ENCODE measurements at places on chromosomes 7 and 10.
A peak's percentile ranks its signal among the peaks of the same experiment; 100 is the strongest.

GRCh38 chr10:99456207-99456930 lies 25.9 kb upstream of the GOT1 start:
- no peak for DNase-seq

DNA sequence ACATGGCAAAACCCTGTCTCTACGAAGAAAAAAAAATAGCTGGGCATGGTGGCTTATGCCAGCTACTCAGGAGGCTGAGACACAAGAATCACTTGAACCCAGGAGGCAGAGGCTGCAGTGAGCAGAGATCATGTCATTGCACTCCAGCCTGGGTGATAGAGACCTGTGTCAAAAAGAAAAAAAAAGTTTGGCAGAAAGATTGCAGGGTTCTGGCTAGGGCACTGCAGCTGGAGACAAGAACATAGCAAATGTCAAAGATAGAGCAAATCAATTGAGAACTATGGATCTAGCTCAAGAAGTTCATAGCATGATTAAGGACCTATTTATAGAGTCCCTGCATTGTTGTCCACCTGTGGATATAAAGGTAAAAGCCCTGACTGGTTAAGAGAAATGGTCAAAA lies 79.5 kb downstream of the CACNA2D1 start:
- DNase-seq = no peak

- DNase-seq = no peak
These were observed 23.0 kb downstream of the CRPPA start for GRCh38 chr7:16398146-16399017.

DNA sequence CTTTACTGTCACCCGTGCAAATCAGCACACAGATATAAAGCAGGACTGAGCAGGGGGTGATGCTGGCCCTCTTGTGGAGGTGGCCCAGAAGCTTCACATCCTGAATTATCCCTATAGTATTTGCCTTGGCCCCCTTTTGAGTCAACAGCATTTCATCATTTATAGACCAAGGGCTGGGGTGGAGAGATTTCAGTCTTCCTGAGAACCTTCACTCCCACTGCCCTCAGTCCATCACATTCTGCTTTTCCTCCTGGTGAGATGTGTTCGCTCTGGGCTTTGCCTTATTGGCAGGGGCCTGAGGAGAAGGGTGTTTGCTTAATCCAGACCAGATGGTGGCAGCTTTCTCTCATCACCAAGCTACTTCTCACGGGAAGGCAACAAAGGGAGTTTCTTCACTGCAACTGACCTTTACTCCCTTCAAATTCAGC lies 47.7 kb downstream of the NOC3L start:
- no peak for DNase-seq

DNA sequence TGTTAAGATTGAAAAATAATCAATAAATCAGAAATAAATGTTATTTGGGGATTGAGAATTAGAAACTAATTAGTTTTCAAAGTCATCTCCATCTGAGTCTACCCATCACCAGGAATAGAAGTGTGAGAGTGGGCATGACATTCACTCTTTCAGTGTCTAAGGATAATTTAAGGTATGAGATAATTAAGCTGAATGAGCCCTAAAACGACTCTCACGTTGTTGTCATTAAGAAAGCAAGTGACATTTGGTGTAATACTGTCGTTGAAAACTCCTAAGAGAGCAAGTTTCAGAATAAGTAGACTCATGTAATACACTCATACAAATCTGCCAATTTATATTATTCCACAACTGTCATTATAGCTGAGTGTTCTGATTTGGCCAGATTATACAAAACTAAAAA lies 7.1 kb downstream of the AGMO start:
- no peak for DNase-seq

- DNase-seq = no peak
These were observed 141.6 kb downstream of the C1GALT1 start for GRCh38 chr7:7323921-7324320.

DNA sequence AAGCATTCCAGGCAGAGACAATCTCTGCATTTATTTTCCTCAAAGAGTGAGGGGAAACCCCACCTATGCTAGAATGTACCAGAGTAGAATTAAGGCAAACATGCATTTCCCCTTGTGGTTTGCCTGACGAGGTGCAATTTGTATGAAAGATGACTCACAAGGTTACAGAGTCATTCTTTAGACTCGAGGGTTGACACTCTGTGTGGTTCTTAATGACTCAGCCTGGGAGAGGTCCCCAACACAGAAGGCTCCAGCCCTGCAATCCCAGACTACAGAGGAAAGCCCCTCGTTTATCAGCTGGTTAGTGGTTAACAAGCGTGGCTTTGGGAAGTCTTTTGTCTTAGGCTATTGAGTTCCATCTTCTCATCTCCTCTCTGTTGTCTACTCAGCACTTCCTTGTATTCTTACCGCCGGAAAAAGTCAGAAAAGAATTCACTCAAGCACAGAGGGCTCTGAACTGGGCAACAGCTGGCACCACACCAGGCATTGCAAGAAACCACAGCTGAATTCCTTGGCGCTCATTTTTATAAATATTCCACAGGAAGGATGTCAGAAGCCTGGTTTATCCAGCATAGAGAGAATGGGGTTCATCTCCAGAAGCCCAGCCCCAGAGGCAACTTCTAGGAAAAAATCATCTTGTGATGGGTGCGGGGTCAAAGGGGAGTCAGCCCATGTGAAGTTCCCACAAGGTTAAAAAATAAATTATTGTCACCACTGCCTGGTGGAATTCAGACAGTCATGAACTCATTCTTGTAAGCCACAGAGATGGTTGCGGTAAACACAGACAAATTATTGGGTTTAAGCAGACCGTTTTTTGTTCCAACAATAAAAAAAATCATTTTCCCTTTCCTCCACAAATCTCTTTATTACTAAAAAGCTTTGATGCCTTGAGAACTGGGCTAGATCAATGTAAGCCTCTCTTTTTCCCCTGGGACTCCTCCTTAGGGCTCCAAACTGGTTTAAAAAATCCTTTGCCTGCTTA lies 24.5 kb upstream of the SVIL start:
- DNase-seq = no peak

GRCh38 chr10:108275895-108276685 lies 1111.6 kb upstream of the SORCS1 start:
- DNase-seq = no peak

DNA sequence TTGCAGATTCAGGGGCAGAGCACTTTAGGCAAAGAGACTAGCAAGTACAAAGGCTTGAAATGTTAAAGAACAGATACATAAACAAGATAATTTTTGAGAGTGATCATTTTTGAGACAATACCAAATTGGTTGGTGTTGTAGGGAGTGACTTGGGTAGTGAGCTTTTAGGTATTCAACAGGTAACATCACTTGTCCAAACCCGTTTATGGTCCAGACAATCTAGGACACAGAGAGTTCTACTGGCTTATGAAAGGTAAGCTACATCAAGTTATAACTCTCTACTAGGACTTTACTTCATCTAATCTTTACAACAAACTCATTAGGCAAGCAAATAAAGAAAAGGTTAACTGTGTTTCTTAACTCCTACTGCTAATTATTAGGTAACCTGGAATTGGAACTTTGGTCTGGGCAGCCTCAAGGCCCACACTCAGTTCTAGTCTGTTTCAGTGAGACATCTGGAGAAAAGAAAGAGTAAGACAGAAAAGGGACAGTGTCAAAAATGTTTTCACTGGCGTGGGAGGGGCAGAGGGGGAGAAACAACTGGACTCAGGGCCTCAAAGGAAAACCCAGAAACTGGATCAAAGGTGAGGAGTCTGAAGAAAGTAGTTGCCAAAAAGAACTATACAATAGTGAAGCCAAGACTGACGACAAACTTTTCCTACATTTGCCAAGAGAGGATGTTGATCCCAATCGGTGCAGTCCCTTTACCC lies 39.2 kb downstream of the GNAT3 start:
- DNase-seq = no peak

DNA sequence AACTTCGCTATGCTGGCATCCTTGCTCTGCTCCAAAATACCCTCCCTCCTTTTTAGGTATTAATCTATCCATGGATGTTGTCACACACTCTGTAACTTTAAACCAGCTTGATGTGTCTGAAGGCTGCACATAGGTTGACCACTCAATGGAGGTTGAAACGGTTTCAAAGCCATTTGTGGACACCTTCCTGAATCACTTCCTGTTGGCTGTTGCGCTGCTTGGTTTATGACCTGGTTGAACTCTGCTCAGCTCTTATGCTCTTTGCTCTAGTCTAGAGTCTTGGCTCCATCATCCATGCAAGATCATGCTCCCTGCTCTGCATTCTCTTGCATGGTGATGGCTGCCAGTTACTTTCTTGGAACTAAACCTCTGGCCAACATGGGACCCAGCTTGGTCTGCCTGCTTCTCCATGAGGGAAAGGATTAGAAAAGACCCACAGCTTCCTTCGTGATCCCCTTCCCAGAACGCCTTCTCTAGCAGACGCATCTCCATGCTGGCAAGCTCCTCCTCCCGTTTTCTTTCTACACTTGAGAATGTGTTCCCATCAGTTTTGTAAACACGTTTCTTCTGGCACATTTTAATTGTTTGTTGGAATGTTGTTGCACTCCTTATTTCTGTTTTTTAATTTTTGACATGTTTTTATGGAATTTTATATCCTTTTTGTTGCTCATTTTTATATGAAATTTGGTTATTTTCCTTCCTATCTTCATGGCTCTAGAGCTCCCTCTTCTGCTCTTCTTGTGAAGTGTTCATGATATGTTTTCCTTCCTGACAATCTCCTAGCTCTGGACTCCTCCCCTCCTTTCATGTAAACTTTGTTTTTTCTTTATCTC lies 149.8 kb downstream of the XPNPEP1 start:
- no peak for DNase-seq

DNA sequence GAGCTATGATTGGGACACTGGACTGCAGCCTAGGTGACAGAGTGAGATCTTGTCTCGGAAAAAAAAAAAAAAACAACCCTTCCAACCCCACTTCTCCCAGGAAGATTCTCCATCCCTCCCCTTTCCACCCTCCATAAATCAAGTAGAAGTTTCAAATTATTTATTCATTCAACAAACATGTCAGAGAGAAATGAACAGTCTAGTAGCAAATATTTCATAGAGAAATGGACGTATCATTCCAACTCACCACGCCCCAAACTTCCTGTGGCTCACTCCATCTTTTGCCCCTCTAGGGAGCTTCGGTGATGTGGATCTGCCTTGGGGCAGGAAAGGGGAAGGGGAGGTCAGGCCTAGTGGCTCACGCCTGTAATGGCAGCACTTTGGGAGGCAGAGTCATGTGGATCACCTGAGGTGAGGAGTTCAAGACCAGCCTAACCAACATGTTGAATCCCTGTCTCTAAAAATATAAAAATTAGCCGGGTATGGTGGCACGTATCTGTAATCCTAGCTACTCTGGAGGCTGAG lies 638 bp upstream of the TRAPPC14 start:
- peak; percentile 39 for DNase-seq

DNA sequence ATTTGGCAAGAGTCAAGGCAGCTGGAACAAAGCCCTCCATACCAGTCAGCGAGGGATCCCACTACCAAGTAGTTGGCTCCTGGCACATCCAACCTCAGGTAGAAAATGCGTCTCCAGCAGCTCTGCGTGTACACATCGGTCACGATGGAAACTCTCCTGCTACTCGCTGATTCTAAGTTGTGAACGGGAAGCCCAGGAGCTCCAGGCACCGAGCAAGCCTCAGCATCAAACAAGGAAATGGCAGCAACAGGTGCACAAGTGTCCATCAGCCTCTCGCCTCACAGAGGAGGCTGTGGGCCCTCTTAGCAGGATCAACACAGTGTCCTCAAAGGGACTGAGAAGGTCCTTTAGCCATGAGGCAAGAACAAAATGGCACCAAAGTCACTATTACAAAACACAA lies 127.0 kb downstream of the TCERG1L start:
- no peak for DNase-seq

DNA sequence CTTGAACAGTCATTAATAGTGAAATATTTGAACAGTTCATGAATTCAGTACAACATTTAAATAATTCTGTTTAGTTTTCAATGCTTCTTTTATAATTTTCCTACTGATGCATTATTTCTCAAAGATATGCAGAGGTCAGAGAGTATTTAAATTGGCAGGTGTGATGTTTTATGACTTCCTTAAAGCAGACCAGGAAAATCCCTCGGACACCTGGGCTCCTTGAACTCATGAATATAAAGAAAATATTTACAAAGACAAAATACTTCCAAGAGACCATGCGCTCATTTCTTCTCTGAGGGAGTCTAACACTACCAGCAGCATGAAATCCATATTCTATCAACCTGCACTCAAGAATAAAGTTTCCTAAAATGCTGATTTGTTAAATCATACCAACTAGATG lies 127.6 kb downstream of the IPMK start:
- DNase-seq = no peak

GRCh38 chr7:102318482-102318971 lies 31.9 kb downstream of the SH2B2 start:
- DNase-seq = no peak

GRCh38 chr10:78255214-78255613 lies 221.6 kb downstream of the RPS24 start:
- no peak for DNase-seq

GRCh38 chr10:4043897-4044665 lies 259.1 kb upstream of the KLF6 start:
- DNase-seq = no peak

DNA sequence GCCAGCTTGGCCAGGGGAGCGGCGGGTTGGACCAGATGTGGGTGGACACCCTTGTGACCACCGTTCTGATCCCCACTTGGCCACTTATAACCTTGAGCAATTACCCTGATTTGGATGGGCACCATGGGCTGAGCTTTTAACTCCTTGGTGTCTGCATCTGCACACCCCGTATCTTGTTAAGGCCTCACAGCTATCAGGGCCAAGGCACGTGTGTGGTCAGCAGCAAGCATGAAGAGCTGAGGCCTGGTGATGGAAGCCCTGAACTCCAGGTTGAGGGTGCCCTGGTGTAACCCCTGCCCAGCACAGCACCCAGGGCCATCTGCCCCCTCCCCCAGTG lies 89.2 kb downstream of the ZMIZ1 start:
- DNase-seq = no peak

DNA sequence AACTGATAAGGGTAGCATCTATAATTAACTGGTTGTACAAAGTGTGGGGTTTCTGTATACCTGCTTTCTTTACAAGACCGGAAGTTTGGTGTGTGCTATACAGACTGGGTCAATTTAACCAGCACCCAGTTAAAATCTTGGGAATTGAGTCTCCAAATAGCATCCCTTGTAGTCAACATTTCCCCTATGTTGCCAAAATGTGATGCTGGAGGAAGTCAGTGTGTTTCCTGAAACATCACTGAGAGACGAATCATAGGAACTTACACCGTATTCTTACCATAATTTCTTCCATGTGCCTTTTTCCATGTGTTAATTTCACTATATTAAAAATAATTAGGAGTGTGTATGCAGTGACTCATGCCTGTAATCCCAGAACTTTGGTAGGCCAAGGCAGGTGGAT lies 1.7 kb downstream of the AKR1C4 start:
- DNase-seq = no peak

Measured in WTC11 (cell line).